ENCODE measurements at places on chromosomes 1 and 21. TPM values are rescaled to one million over a fixed set of nuclear protein-coding genes. Genes with fewer than 3 reads are reported as not detected.

DNA sequence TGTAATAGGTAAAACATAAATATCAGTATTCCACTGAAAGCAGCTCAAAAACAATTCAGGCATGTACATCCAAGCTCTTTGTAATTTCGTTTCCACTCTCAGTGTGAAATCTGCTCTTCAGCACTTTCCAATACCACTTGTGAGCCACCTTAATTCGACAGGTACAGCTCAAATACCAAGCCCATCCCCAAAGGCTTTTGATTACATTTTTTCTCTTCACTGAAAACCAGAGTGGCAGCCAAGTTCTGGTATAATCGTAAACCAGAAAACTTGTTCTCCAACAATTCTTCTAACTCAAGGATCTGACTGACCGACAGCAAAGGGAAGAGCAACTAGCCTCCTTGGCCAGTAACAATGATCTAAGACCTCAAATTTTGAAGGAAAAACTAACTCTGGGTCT lies 36.8 kb downstream of the FBXO42 start:
- DNase-seq = no peak

DNA sequence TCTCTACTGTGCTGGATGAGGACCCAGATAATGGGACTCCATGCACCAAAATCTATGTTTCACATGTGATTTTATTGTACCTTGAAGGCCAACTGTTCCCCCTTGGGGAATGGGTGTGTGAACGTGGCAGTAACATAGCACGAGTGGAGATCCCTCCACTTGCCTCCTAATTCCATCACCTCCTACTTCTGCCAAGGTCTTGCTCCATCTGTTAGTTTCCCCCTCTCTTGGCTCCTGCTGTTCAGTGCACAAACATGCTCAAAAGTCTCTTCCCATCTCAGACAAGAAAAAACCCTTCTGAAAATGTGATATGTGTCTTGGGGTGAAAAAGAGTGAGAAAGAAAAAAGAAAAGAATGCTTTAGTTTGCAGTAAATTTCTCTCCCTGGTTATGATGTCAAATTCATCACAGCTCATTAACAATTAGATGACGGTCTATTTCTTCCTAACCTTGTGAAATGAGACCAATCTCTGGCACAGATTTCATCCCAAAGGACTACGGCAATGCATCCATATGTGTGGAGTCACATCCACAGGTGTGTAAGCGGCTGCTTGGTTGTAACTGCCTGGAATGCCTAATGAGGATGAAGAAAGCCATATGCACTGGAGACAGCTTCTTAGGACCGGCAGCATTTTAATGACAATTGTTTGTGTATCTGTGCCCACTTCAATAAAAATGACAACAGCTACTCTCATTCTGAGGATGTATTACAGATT lies 79.3 kb upstream of the DIRAS3 start:
- no peak for DNase-seq

GRCh38 chr1:45864167-45865106 lies 61.0 kb downstream of the MAST2 start:
- DNase-seq = no peak

DNA sequence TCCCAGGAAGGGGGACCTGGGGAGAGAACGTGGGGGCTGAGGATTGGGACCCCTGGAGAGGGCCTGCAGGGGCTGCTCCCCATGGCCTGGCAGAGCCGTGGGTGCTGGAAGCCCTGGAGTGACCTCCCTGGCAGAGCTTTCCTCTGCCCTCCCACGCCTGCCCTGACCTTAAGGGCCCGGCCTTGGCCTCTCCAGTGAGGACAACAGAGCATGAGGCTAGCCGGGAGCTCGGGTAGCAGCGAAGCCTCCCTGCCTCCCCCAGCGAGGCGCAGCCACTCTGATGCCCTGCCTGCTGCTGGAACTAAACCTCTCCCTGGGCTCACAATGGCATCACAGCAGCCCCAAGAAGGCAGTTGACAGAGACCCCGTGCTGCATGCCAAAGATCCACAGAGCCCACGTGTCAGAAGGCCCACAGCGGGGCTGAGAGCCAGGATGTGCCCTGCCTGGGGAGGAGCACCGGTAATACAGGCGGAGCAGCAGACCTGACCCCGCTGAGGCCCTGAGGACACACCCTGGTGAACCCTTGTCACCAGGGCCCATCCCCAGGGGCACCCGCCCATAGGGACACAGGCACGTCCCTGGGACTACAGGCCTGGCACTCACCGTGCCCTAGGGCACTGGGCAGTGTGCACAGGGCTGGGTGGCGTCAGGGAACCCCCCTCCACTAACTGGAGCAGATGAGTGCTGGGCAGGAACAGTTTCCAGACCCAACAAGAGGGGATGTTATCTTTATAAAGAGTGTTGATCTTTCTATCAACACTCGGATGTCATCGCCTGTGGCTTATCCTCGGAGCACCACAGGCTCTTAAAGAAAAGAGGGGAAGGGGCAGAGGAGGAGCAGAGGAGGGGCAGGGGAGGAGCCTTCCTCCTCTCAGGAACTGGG lies 48.4 kb downstream of the ARHGEF16 start:
- DNase-seq = no peak

- no peak for DNase-seq
Observed at GRCh38 chr1:210246447-210246846, 13.9 kb downstream of the SERTAD4 start.

DNA sequence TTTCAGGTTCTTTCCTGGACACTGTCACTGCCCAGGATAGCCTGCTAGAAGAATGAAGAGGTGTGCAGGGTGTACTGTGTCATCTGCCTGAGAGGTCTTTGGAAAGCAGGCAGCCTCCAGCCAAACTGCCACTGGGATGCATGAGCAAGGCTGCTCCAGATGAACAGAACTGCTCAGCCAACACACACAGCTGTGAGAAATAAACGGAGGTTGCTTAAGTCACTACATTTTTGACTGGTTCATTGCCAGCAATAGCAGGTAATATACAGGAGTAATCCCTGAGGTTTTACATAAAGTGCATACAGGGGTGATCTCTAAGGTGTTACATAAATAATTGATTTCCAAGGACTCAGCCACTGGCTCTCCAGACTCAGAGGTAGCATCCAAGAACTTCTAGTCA lies 516.9 kb downstream of the BRINP3 start:
- DNase-seq = no peak

The LINGO4 gene
- total RNA-seq = not detected

The HMCN1 gene
- total RNA-seq = 13.2 TPM

GRCh38 chr1:212822956-212823355 lies 24.5 kb downstream of the SPATA45 start:
- no peak for DNase-seq

- no peak for DNase-seq
Observed at GRCh38 chr1:12634156-12634555, 9.7 kb upstream of the AADACL4 start.

- DNase-seq = no peak
Observed at GRCh38 chr1:235739124-235739523, 89.5 kb upstream of the GNG4 start.

- DNase-seq = no peak
Observed at GRCh38 chr1:4724001-4724400, 69.6 kb downstream of the AJAP1 start.

GRCh38 chr1:109989506-109990301 lies 5.1 kb downstream of the AHCYL1 start:
- no peak for DNase-seq

- DNase-seq = no peak
Observed at GRCh38 chr1:112687361-112687760, 12.9 kb downstream of the MOV10 start.

GRCh38 chr1:39317111-39317510 lies 112.6 kb downstream of the MACF1 start:
- no peak for DNase-seq

DNA sequence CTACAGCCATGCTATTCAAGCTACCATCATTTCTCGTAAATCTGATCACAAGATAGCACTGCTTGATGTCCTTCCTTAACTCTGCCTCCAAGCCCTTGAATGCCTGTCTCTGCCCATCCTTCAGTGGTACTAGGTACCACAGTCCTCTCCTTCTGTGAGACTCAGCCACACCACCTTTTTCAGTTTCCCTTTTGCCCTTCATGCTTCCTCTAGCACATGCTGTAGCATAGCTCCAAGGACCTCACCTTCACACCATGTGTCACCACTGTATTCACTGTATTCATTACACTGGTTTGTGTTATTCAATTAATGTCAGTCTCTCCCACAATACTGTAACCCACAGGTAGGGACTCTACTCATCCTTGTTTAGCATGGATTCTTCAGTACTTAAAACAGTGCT lies 8.0 kb upstream of the TP53BP2 start:
- no peak for DNase-seq

GRCh38 chr1:64532646-64533045 lies 62.7 kb downstream of the CACHD1 start:
- no peak for DNase-seq

- DNase-seq = peak; percentile 65
Observed at GRCh38 chr21:42159560-42160110, 59.3 kb upstream of the ABCG1 start.

The SLC9C2 gene
- total RNA-seq = not detected

The ELF3 gene
- total RNA-seq = 237 TPM

GRCh38 chr21:38775733-38776132 lies 30.0 kb upstream of the ETS2 start:
- DNase-seq = no peak

GRCh38 chr1:2973601-2974593 lies 47.4 kb upstream of the ACTRT2 start:
- peak; percentile 65 for DNase-seq

GRCh38 chr1:98660940-98661543 lies 479 bp upstream of the SNX7 start:
- DNase-seq = no peak

- DNase-seq = no peak
Observed at GRCh38 chr1:177289532-177289931, 118.8 kb downstream of the BRINP2 start.

DNA sequence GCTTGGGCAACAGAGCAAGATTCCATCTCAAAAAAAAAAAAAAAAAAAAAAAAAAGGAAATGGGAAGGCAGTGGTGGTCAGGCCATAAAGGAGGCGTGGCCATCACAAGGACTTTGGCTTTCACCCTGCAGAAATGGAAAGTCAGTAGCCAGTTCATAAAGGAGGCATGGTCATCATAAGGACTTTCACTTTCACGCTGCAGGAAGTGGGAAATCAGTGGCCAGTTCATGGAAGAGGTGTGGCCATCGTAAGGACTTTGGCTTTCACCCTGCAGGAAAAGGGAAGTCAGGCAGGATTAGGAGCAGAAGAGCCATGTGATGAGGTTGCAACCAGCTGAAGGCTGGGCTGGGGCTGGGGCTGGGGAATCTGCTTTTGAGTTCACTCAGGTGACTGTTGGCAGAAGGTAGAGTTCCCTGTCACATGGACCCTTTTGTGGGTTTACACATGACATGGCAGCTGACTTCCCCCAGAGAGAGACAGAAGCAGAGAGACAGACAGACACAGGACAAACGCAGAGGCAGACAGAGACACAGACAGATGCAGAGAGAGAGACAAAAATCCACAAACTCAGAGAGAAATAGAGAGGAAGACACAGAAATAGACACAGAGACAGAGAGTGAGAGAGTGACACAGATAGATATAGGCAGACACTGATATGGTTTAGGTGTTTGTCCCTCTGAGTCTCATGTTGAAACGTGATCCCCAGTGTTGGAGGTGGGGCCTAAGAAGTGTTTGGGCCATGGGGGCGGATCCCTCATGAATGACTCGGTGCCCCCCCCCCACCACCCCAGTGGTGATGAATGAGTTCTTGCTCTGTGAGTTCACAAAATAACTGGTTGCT lies 263.9 kb upstream of the KAZN start:
- no peak for DNase-seq

GRCh38 chr1:114323959-114324661 lies 170.4 kb upstream of the SYT6 start:
- no peak for DNase-seq

The LRRC7 gene
- total RNA-seq = 1.9 TPM

DNA sequence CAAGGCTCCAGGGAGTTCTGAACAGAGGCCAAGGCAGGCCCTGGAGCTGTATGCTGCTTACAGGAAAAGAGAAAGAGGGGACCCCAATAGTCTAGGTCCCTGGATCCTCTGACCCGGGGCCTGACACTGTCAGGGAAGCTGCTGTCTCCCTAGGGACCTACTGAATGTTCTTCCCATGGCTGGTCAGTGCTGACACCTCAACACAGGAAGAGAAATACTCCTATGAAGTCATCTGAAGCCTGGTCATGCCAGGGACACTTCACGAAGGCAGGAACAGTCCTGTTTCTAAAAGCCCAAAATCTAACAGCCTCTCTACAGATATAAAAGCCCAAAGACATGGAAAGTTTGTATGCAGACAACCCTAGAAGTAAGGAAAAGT lies 1.7 kb upstream of the LAD1 start:
- DNase-seq = no peak

DNA sequence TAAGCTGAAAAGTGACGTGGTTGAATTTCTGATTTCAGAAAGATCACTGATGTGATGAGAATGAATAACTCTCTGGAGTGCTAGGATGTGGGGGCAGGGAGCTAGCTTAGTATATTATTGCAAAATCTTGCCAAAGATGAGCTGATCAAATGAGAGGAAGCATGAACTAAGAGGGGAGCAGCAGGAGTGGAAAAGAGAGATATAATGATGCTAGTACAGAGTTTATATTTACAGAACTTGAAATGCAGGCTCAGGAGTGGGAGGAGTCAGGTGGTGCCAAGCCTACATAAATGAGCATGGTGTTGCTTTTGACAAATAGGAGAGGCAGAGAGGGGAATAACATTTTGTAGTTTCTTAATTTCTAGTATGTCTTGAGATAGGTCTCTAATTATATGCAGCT lies 38.1 kb upstream of the NBL1 start:
- no peak for DNase-seq

DNA sequence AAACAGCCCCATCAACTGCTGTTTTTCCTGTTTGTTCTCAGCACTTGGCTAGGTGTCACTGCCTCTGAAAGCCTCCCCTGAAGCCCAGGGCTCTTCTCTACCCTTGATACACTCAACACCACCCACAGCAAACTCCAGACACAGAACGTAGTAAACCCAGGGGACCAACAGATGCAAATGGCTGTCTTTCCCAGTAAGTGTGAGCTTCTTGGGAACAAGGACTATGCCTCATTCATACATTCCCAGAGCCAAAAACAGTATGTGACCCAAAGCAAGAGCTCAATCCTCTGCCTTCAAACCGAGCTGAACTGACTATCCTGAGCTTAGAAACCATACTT lies 4.4 kb downstream of the LBR start:
- DNase-seq = no peak

The ZNF593OS gene
- not detected for total RNA-seq

- DNase-seq = no peak
Observed at GRCh38 chr21:28975397-28975796, 17.3 kb downstream of the LTN1 start.

DNA sequence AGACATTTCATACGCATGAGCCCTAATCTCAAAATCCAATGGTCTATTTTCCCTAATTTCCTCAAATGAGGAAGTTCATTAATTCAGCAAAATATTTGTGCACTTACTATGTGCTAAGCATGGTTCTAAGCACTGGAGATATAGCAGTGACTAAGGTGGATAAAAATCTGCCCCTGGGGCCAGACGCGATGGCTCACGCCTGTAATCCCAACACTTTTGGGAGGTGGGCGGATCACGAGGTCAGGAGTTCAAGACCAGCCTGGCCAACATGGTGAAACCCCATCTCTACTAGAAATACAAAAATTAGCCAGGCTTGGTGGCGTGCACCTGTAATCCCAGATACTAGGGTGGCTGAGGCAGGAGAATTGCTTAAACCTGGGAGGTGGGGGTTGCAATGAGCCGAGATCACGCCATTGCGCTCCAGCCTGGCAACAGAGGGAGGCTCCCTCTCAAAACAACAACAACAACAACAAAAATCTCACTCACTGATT lies 4.3 kb upstream of the MIIP start:
- no peak for DNase-seq
